Esophagus squamous epithelium (tissue), 5 donors: ENCODE measurements at places on chromosomes 11 and 22.

- DNase-seq: no peak
These were observed 66.7 kb upstream of the RASD2 start for GRCh38 chr22:35473971-35474370.

GRCh38 chr11:102144357-102145355 is 34.4 kb downstream of the YAP1 start:
- no peak for DNase-seq

DNA sequence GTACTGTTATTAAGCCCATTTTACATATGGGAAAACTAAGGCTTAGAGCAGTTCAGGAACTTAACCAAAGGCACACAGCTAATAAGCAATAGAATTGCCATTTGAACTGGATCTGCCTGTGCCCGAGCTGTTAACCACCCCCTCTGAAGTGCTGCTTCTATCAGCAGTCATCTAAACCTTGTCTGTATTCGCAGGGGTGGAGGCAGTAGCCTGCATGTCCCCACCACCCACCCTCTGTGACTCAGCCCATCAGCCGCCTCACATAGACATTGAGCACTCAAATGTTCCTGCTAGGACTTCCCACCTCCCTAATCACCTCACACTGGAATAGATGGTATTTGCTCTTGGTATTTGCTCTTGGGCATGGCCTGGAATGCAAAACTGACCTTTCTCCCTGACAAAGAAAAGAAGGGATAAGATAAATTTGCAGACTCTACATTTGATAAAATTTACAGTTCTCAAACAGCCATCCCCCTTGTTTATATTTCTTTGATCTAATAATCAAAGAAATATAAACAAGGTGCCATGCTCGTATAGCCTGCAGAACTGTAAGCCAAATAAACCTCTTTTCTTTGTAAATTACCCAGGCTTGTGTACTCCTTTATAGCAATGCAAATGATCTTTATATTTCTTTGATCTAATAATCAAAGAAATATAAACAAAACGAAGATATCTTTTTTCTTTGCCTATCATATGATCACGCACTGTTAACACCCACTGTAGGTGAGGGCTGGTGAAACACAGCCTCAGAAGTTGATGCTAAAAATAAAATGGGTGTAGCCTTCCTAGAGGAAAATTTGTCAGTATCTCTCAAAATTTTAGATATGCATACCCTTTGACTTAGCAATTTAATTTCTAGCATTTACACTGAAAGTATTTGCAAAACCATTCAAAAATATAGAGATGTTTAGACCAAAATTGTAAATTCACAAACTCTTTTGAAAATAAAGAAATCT is 15.9 kb downstream of the DKK3 start:
- DNase-seq: no peak

DNA sequence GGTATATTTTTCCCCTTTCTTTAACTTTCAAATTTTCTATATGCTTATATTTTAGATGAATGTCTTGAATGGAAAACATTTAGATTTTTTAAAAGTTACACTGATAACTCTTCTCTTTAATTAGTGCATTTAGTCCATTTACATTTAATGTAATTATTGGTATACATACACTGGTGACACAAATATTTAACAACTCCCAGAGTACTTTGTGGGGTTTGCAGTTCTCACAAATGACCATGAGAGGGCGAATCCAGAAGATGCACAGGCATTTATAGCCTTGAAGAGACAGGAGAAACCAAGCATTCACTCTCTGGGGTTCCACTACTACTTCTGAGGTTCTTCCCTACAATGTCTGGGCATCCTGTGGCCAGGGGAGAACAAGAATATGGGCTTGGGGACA is 125.1 kb downstream of the TIMP3 start:
- DNase-seq: no peak

DNA sequence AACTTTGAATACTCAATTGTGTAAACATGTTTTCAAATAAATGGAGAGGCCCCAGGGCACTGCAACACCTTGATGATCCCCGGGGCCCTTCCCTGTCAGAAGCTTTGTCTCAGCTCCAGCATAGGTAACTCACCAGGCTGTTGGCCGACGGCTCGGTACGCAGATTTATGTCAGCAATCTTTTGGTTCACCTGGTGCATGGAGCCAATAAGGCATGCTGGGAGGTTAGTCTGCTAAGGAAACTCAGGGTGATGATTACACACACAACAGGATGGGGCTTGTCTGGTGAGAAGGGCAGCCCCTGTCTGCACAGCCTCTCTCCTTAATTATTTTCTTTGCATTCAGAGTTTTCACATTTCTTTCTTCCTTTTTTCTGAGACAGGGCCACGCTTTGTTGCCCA is 10.8 kb downstream of the FAM227A start:
- DNase-seq: no peak

DNA sequence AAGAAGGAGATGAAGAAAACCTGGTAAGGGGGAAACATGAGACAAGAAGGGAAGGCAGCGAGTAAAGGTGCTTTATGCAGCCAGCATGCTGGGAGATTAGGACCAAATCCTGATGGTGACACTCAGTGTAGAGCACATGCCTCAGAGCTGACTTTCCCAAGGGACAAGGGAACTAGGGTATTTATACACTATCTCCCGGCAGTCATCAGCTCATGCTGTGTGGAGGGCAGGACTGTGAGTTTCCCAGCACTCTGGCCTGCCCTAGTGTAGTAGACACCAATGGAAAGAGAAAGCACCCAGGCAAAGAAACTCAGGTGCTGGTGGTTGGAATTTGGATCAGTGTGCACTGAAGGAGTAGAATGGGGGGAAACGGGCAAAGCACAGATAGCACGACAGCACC is 128.3 kb upstream of the CSNK2A3 start:
- DNase-seq: no peak

DNA sequence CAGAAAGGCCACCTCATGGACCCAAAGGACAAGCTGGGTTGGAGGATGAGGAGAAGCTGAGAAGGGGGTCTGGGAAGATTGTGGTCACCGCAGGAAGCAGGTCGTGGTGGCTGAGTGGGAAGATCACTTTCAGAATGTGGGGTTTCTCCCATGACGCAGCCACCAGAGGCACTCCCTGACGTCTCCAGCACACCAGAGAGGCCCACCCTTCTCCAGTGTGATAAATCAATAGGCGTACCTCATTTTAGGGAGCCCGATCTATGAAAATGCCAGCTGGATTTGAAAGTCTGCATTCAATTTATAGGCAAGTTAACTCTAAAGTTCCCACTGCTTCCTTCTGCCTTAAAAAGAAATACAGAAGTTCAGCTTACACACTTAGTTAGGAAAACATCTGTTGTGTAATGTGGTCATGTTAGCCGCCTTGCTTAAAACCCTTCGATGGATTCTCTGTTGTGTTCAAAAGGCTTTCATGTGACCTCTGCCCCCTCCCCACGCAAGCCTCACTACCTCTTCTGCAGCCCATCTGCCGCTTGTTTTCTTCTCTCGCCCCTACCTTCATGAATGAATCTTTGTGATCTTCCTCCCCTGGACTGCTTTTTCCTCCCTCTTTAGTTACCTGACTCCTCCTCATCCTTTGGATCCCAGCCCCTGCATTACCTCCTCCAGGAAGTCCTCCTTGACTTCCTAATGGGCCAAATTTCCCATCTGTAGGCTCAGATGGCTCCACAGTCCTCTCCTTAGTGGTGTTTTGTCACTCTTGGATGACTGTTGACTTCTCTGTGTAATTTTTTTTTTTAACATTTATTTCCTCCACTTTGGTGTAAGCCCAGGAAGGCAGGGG is 10.7 kb downstream of the TSPAN18 start:
- no peak for DNase-seq
